ENCODE measurements at places on chromosomes 2 and 18.

- no peak for DNase-seq
These were observed 1494.6 kb upstream of the DDX18 start for GRCh38 chr2:116319935-116320334.

DNA sequence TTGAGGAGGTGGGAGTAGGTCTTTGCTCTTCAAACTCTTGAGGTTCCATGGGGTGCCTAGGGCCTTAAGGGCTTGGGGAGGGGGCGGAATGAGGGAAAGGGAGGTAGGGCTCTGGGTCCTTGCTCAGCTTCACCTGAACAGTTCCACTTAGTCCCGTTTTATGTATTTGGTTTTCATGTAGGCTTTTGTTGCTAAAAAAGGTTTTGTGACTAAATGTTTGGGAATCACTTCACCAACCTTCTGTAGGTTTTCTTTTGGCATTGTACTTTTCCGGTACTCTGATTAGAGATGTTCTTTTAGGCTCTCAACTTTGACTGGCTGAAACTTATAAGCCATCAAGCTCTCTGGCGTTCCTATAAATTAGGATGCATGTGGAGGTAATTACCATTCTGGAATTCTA is 108.1 kb downstream of the MYCN start:
- DNase-seq = no peak

DNA sequence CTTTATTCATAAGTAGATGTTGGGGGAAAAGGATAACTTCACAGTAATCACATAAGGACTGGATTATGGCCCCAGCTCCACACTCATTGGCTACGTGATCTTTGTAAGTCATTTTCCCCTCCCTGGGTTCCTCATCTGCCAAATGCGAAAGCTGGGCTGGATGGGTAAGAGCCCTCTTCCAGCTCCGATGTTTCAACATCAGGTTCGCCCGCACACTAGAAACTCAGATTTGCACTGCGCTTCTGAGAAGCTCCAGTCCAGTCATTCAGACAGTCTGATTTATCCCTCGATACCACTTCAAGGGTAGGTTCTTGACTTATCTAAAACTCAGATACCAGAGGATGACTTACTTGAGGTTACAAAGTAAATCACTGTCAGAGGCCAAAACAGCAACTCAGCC is 31.0 kb upstream of the RMDN2 start:
- DNase-seq = no peak

DNA sequence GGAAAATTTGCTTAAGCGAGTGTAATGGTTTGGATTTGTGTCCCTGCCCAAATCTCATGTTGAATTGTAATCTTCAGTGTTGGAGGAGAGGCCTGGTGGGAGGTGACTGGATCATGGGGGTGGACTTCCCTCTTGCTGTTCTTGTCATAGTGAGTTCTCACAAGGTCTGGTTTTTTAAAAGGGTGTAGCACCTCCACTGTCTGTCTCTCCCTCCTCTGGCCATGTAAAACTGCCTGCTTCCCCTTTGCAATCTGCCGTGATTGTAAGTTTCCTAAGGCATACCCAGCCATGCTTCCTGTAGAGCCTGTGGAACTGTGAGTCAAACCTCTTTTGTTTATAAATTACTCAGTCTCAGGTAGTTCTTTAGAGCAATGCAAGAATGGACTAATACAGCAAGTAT is 6.6 kb downstream of the YIPF4 start:
- no peak for DNase-seq

GRCh38 chr18:28729321-28729720 is 552.4 kb upstream of the CDH2 start:
- no peak for DNase-seq

DNA sequence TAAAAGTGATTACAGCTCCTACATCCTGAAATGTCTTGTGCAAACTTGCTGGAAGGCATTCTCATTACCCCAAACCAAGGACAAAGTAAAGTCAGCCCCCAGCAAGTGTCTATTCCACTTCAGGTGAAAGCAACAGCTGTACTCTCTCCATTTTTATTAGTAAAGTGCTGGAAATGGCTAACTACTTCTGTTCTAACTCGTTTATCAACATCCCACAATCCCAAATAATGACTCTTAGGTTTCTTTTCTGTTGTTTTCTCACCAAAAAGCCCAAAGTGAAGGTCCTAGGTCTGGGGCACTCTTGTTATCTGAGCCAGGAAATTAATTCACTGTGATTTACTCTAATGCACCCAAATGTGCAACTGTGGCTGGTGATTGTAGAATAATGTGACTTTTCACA is 105.7 kb downstream of the LRRC30 start:
- DNase-seq = no peak

- DNase-seq = no peak
These were observed 9.0 kb downstream of the CNOT9 start for GRCh38 chr2:218577482-218578220.

- DNase-seq = no peak
These were observed 81.9 kb downstream of the NEURL3 start for GRCh38 chr2:96423291-96423690.

DNA sequence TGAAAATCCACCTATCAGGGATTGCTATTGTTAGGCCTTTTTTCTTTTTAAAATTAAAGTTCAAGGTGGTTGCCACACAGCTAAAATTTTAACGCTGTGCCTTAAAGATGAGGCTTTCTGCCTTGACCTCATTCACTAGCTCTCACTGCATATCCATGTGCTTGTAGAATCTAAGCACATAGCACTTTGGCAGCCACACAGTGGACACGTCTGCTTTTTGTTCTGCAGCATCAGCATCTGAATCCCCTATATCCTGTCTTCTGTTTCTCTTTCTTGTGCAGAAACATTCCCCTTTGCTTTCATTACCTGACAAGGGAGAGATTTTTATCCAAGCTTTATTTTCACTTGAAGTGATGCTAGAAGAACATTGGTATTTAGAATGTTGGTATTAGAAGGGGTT is 38.1 kb downstream of the RALB start:
- no peak for DNase-seq

DNA sequence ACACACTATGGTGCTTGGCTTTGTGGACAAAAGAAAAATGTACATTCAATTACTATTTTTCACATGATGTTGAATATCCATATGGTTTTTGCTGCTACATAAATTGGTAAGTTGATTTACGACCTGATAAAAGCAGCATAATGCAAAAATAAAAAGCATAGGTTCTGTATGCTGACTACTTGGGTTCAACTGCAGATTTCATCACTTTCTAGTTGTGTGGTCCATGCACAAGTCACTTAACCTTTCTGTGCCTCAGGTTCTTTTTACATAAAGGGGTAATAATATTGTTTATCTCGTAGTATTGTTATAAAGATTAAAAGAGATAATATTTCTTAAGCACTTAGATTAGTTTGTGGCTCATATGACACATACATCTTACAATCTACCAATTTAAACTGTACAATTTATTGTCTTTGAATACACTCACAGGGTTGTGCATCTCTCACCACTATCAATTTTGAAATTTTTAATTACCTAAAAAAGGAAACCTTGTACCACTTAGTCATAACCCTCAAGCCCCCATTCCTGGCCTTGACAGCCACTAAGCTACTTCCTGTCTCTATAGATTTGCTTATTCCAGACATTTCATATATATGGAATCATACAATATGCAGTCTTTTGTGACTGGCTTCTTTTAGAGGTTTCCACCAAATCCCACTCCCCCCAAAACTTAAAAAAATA is 1443.9 kb downstream of the SUCLG1 start:
- no peak for DNase-seq

- no peak for DNase-seq
These were observed 202.5 kb upstream of the RBMS1 start for GRCh38 chr2:160696087-160696452.

DNA sequence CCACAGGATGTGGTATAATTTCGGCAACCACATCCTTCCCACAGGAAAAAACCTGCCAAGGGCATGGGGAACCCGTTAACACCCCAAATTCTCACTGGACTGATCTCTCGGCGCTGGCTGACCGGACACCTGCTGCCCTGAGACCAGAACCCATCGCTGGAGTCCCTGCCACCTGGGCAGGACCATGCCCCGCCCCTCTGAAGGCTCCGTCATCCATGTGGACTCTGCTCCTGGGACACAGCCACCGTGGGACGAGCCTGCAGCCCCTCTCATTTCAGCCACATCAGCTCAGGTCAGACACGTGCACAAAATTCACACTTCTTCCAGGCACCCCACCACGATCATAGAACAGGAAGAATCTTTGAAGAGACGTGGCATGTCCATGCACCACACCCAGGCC is 108.2 kb downstream of the ZNF516 start:
- DNase-seq = no peak

GRCh38 chr2:133975676-133976428 is 278.0 kb upstream of the MGAT5 start:
- DNase-seq = no peak

GRCh38 chr2:64928813-64929212 is 60.4 kb upstream of the SLC1A4 start:
- no peak for DNase-seq

- no peak for DNase-seq
These were observed 47.5 kb upstream of the SP3 start for GRCh38 chr2:174012347-174013314.

DNA sequence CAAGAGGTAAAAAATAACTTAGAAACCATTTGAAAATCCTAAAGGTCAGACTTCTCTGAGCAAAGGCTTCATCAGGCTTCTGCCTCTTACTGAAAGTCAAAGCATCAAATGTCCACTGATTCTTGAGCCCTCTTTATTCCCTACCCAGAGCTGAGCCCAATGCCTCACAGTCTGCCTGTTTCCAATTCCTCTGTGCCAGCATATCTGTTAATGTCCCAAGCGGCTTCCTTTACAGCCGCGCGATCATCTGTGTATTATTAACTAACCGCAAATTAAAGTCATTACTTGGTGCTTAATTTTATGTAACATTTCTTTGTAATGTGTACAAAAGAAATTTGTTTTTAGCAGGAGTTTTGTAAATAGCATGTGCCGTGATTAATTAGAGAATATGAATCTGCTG is 418.8 kb upstream of the HNRNPA3 start:
- no peak for DNase-seq

DNA sequence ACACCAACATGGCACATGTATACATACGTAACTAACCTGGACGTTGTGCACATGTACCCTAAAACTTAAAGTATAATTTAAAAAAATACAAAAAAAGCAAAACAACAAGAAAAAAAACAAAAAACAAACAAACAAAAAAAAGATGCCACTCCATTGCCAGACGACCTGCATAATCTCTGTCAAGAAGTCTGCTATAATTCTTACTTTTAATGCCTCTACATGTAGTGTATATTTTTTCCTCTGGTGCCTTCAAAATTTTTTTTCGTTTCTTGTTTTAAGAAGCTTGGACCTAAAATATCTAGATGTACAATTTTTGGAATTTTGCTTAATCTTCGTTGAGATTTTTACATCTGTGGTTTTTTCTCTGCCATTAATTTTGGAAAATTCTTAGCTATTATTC is 235.6 kb upstream of the ZNF521 start:
- DNase-seq = no peak

DNA sequence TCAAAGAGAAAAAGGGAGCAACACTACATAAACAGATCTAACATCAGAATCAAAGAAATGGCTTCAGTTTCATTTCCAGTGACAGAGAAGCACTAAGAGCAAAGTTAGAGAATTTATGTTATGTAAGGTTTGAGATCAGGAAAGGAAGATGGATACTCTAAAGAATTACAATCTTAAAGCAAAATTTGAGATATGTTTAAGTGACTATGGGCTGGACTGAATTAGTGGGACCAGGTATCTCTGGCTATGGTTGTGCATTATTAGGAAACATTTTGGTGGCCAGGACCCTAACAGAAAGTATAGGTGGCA is 208.2 kb downstream of the CCDC178 start:
- DNase-seq = no peak

DNA sequence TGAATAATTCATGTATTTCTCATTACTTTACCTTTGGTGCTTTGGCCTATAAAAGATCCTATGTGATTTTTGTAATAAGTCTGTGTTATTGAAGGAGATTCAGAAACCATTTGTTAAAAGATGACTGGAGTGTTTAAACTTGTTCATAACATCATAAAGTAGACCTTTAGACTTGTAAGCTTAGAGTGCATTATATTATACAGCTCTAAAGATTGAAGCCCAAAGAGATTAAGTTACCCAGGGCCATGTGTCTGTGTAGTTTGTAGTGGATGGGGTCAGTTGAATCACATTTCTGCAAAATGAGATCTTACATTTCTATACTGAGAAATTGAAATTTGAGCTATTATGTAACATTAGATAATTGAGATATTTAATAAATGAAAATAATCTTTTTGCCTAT is 60.2 kb upstream of the STON1 start:
- DNase-seq = no peak

GRCh38 chr2:152525277-152525838 is 190.4 kb downstream of the FMNL2 start:
- DNase-seq = no peak

DNA sequence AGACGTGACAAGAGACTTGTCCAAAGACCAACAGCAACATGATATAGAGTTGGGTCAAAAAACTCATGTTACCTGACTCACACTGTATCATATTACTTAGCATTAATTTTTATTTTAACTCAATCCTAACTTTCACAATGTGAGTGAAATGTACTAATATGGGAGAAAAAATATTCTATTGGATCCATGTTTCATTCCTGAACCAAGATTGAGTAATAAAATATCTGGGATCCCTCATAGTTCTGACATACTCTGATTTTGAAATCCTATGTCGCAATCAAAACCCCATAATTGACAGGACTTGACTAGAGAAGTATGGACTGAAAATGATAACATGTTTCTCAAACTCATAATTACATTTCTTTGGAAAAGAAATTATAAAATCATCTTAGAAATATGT is 190.4 kb downstream of the RIT2 start:
- DNase-seq = peak; percentile 44

- DNase-seq = no peak
These were observed 24.9 kb downstream of the PTGR3 start for GRCh38 chr18:75183973-75184493.

DNA sequence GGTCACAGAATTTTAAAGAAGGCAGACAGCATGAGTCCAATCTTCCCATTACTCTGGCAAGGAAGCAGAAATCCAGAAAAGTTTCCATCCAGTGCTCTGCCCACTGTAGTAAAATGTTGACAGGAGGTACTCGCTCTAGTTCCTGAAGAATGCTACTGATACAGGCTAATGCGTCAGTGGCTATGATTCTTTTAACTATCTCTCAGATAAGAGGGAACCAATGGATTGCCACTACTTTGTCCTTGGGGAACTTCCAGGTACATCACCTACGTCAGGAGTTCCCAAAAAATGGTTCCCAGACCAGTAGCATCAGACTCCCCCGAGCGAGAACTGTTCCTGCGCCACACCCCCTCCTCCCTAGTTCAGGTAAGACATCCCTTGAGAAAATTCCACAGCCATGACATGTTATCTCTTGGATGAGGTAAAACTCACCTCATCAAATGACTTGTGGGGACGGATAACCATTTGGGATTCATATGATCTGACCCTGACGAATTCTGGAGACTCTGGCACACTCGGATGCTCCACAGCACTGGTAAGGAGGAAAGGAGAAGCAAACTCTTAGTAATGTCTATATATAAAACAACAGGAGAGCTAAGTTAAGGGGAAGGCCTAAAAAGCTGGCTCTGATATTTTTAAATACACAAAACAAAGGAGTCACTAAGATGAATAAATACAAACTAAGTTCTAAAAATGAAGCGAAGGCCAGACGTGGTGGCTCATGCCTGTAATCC is 16.5 kb downstream of the STARD7 start:
- no peak for DNase-seq
